ENCODE measurements at places on chromosomes 16 and 17.

DNA sequence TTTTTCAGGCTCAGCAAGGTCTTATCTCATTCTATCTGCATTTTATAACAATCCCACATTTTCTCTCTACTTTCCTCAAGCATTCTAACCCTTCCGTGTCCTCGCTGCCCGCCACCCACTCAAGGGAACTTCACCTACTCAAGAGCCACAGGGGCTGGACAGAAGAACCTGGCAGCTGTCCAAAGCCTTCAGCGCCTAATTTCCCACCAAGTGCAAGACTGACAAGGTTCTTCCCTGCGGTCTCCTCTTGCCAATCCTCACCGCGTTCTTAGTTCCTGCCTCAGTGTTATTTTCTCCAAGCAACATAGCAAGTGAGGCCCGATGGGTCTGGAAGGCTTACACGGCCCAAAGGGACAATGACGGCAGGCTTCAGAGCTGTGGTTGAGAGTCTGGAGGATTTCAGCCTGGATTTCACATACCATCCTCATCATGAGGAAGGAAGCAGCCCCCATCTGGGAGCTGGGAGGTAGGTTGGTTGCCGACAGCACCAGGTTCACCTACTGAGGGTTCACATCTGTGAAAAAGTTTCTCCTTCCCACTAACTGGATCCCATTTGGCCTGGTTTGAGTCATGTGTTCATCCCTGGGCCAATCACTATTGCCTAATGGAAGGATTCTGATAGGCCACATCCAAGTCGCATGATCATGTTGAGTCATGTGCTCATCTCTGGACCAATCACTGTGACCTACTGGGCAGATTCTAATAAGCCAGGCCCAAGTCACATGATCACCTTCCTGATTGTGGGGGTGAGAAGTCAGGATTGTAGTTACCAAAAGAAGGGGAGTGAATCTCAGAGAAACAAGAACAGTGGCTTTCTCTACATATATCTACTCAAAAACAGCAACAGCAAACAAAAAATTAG lies 108.2 kb downstream of the N4BP1 start:
- DNase-seq, result no peak

GRCh38 chr16:89779909-89780305 lies 36.5 kb downstream of the FANCA start:
- no peak for DNase-seq

GRCh38 chr17:3727041-3727440 lies 3.3 kb downstream of the HASPIN start:
- no peak for DNase-seq

GRCh38 chr16:22623351-22623781 lies 112.7 kb downstream of the NPIPB5 start:
- DNase-seq, result no peak

DNA sequence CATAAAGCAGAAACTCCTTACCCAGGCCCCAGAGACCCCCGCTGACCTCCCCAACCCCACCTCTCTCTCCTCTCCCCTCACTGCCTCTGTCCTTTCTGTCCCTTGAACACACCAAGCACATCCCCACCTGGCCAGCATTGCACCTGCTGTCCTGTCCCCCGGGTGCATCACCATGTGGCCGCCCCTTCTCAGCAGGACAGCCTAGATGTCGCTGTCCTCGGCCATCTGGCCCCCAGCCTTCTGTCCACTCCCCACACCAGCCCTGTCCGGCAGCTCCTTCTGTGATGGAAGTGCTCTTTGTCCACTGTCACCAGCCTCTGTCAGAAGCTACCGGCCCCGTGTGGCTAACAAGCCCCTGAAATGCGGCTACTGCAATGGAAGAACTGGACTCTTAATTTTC lies 12.3 kb upstream of the MPRIP start:
- no peak for DNase-seq

DNA sequence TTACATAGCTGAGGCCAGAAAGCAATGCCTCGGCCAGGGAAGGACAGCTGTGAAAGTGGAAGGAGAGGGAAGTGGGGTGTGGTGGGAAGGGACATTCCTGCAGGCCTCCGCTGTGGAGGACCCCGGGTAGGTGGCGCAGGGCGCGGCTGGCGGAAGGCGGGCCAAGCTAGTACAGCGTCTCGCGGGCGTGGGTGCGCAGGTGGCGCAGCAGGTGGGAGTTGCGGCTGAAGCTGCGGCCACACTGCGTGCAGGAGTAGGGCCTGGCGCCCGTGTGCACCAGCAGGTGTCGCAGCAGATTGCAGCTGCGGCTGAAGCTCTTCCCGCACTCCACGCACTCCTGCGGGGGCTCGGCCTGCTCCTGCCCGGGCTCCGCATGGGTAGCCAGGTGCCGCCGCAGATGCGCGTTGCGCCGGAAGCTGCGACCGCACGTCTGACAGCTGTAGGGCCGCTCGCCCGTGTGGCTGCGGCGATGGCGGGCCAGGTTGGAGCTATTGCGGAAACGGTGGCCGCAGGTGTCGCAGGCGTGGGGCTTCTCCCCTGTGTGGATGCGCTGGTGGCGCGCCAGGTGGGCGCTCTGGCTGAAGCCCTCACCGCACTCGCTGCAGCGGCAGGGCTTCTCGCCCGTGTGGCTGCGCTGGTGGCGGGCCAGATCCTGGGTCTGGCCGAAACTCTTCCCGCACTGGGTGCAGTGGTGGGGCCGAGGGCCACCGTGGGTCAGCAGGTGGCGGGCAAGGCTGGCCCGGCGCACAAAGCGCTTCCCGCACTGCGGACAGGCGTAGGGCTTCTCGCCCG lies 10.0 kb downstream of the ZSCAN10 start:
- no peak for DNase-seq

- no peak for DNase-seq
These were observed 166.2 kb downstream of the SEC14L1 start for GRCh38 chr17:77306790-77307478.

GRCh38 chr17:49093131-49093530 lies 39.4 kb upstream of the B4GALNT2 start:
- DNase-seq, result no peak

GRCh38 chr17:58233543-58233942 lies 4.8 kb upstream of the LPO start:
- DNase-seq, result no peak

DNA sequence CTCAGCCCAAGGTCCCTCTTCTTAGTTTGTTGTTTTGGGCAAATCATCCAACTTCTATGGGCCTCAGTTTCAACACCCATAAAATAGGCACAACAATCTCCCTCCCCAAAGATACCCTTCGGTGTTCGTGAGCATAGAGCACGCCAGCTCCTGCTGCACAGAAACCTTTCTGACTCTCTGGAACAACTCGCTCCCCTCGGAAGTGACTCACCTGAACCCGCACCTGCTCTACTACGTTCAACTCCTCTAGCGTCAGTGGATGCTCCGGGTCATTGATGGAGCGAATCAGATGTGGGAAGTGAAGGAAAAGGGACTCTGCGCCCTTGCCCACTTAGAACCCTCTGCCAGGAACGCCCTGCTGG lies 445 bp downstream of the CIAO2B start:
- no peak for DNase-seq

DNA sequence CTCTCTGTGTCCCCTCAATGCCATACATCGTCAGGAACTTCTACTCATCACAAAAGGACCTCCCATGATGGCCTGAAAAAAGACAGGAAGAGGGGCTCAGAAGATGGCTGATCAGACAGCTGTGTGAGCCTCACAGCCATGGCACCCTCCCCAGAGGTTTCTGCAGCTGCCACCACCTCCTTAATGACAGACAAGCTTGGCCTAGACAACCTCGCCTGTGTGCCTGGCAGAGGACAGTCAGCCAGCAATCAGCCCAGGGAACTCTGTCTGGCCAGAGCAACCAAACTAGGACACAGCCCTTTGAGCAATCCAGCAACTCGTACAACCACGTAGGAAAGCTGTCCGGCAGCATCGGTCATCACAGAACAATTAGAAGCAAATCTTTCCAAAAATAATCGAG lies 54.2 kb upstream of the MED9 start:
- no peak for DNase-seq

- no peak for DNase-seq
These were observed 11.9 kb upstream of the FAAP100 start for GRCh38 chr17:81563861-81564586.

- DNase-seq, result no peak
These were observed 16.7 kb downstream of the KCNJ16 start for GRCh38 chr17:70091696-70092095.

GRCh38 chr17:79914813-79915740 lies 75.8 kb upstream of the CBX4 start:
- DNase-seq, result no peak

- no peak for DNase-seq
These were observed 9.8 kb downstream of the TMEM204 start for GRCh38 chr16:1543085-1543896.

GRCh38 chr16:89392881-89393737 lies 97.3 kb downstream of the ANKRD11 start:
- no peak for DNase-seq

- DNase-seq, result no peak
These were observed 56.1 kb upstream of the MAF start for GRCh38 chr16:79656553-79657115.

DNA sequence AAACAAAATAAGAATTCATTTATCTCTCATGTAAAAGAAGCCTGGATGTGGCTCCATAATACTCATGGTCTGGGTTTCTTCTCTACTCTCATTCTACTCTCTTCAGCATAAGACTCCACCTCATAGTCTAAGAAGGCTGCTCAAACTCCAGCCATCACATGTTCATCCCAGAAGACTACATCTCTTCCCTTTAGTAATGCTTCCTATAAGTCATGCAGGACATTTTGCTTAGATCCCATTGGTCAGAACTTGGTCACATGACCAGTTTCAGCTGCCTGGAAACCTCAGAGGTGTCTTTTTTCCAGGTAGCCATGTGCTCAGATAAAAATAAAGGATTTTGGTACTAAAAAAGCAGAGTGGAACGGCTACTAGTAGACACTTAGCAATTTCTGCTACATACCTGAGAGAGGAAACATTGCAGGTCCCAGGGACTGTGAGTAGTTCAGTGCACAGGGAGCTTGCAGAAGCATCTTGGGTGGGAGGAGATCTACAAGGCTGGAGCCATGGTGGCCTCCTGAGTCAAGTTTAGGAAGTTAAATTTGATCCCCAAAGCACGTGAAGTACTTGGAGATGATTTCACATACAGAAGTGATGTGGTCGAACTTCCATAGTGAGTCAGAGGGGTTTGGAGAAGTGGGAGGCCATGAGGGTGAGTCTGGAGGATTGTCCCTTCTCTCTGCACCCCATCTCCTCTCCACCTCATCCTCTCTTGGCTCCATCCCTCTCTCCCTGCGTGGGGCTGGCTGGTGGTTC lies 110.2 kb downstream of the CCDC182 start:
- no peak for DNase-seq

DNA sequence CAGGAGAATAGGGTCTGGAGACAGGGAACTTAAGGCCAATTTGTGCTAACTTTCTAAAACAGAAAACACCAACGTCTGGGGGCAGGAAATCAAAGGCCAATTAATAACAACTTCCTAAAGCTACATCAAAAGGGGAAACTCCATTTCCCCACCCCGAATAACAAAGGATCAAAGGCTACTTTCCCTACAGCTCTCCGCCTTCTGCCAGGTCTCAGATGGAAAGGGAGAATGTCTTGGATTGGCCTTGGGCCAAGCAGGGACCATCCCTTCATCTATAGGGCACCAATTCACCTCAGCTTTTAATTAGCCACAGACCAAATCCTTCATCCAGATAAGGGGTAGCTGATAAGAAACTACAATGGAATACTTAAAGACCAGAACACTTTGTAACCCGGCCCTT lies 116.9 kb upstream of the ZKSCAN2 start:
- DNase-seq, result no peak

- DNase-seq, result no peak
These were observed 600.0 kb upstream of the CA10 start for GRCh38 chr17:52758481-52758880.

GRCh38 chr16:67672739-67673662 lies 6.4 kb downstream of the C16orf86 start:
- no peak for DNase-seq

- DNase-seq, result no peak
These were observed 158.6 kb upstream of the CDH8 start for GRCh38 chr16:62194828-62195227.

- no peak for DNase-seq
These were observed 754 bp upstream of the NOXO1 start for GRCh38 chr16:1982013-1982433.

DNA sequence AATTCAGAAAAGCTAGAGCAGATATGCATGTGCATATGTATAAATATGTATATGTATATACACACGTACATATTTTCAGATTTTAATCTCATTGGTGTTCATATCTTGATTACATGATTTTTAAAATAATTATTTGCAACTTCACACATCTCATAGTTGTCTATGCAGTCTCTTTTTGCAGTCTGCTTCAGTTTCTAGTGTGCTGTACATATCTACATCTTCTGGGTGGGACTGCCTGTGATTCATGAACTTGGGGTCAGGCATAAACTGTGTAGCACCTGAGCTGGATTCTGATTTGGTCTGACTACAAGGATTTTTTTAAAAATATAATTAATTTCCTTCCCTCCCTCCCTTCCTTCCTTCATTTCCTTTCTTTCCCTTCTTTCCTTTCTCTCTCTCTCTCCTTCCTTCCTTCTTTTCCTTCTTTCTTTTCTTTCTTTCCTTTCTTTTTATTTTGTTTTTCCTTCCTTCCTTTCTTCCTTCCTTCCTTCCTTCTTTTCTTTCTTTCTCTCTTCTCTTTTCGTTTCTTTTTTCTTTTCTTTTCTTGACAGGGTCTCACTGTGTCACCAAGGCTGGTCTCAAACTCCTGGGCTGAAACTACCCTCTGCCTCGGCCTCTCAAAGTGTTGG lies 96.5 kb downstream of the TANGO6 start:
- no peak for DNase-seq

- DNase-seq, result no peak
These were observed 1.3 kb upstream of the CCDC102A start for GRCh38 chr16:57537581-57538234.

- no peak for DNase-seq
These were observed 28.1 kb upstream of the KRT17 start for GRCh38 chr17:41652461-41652970.

DNA sequence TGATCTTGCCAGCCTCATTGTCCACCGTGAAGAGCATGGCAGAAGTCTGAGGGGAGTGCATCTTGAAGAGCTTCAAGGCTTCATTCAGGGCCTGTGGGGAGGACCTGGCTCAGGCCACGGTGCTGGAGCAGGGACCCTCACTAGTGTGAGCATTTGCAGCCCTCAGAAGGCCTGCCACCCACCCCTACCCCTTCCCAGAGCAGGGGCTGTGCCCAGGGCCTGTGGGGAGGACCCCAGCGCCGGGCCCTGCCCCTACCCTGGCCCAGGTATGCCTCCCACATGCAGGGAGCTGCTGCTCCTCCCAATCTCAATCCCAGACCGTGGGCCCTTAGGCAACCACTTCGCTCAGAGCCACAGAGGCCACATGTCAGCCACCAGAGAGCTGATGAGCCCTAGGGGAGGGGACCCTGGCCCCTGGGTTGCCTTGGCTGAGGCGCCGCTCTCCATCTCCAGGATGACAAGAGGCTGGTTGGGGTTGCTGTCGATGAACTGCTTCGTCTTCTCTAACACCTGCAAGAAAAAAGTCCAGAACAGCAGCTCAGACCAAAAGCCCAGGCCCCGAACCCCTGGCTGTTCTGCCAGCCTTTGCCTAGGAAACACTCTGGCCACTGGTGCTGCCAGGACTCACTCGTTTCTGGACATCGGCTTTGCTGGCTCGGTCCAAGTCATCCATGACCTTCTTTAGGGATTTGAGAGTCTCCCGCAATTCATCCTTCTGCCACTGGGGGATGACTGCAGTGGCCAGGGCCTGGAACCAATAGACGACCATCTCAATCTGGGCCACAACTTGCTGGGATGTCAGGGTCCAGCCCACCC lies 1.8 kb upstream of the EXOSC6 start:
- DNase-seq, result no peak

Data from NCI-H1048 (cell line).